ENCODE measurements at places on chromosomes 2 and 18.
A peak's percentile ranks its signal among the peaks of the same experiment; 100 is the strongest.

DNA sequence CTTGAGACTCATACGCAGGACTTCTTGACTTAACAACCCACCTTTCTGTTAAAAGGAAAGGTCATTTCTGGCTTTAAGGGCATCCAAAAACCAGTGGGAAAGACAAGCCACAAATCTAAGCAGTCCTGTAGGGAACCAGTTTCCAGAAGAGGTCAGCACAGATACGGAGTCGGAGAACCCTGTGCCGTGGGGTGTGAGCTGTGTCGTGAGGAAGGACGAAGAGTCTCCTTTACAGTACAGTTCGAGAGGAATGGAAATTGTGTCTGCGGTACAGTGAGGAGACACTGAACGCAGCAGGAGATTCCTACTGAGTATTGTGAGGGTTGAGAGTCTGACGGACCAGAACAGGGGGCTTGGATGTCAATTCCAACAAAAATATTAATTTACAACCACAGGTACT, 17.7 kb downstream of the SLC30A3 start:
- no peak for DNase-seq

DNA sequence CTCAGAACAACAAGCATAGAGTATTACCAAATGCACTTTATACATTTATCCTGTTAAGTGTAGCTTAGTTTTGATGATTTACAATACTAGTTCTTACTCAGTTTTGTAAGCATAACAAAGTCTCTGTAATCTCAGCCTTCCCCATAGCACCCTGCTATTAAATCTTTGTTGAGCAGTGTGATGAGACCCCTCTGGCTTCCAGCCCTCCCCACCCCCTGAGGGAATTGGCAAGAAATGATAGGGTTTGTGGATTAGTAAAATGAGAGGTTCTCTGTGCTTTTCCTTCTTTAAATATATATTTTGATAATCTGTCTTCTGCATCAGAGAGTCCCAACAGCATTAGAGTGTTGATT, 37.2 kb downstream of the ZNF521 start:
- no peak for DNase-seq

DNA sequence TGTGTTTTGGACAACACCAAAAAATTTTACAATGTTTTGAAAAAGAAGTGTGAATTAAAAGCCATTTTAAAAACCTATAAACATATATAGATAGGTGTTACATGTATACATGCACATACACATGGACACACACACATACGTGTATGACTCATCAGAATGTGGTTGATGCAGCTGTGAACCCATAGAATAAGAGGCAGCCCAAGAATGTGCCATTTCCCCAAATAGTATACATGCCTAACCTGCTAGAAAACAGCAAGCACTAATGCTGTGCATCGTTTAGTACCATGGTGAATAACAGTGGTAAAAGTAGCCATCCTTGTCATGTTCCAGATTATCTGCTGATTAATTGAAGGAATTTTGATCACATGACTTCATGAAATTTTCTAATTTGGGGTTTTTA, 149.0 kb downstream of the DSEL start:
- no peak for DNase-seq

DNA sequence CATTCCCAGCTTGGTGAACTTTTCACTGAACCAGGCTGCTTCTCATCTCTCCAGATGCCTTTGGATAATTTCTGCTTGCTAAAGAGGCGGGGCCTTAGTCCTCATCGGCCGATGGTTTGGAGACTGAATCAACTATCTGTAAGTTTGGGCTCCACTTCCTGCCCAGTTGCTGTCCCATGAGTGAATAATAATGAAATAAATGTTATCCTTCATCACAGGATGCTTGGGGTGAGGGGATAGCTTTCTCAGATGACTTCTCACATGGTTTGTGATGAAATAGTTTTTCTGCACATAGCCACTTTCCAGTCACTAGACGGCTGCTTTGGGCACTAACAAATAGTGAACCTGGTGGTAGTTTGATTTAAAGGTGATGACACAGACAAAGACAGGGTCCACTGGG, 376.6 kb upstream of the TRIB2 start:
- no peak for DNase-seq

GRCh38 chr18:6624661-6625311, 104.7 kb upstream of the ARHGAP28 start:
- no peak for DNase-seq

DNA sequence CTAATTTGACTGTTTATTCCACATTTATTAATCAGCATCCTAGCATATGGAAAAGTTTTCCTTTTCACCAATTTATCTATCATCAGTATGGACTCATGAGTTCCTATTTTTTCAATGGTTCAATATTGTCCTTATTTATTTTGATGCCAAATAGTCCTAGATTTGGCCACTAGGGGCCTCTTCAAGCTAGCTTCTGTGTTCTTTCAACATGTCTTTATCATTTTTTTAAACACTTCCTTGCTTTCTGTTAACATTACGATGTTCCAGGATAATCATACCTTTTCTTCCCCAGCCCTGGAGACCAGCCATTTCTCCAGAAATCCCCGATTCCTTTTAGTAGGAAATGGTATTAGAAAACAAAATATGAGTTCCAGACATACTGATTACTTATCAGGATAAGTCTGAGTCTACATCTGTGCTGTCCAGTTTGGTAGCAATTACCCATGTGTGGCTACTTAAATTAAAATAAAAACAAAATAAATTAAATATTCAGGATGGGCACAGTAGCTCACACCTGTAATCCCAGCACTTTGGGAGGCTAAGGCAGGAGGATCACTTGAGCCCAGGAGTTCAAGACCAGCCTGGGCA, 70.6 kb downstream of the RPE start:
- no peak for DNase-seq

DNA sequence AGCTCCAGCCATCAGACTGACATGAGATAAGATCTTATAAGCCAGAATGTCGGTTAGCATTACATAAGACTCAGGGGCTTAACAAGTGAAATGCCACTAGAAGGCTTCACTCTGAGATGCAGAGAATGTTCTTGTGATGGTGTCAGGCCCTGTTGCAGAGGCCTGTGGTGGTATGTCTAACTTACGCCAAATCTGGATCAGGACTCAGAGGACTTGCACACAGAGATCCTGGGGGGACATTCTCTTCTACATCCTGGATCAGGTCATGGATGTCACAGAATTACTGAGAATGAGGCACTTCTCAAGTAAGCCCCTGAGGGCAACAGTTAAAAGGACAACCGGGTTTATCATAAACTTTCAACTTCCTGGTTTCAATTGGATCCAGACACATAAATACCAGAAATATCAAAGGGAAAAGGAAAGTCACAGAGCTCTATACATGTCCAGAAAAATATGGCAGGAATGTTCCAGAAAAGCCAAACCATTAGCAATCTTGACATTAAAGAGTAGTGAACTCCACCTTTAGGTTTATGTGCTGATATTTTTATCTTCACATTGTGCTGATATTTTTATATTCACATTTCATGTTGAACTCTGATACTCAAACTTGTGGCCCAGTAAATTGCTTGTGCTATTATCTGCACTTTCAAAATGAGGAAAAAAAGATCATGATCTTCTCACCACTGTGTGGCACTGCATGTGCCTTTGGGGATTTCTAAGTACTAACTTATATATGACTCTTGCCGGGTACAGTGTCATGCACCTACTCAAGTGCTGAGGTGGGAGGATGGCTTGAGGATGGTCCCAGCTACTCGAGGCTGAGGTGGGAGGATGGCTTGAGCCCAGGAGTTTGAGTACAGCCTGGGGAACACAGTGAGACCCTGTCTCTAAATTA, 137.5 kb upstream of the RNF152 start:
- no peak for DNase-seq

- no peak for DNase-seq
These were observed 231.4 kb downstream of the SEPTIN10 start for GRCh38 chr2:109382226-109382895.

GRCh38 chr2:201057715-201058248, 13.7 kb downstream of the HYCC2 start:
- no peak for DNase-seq

GRCh38 chr2:219576505-219577388, 4.6 kb downstream of the INHA start:
- peak; percentile 33 for DNase-seq

GRCh38 chr18:77039196-77040130, 93.1 kb downstream of the MBP start:
- no peak for DNase-seq

DNA sequence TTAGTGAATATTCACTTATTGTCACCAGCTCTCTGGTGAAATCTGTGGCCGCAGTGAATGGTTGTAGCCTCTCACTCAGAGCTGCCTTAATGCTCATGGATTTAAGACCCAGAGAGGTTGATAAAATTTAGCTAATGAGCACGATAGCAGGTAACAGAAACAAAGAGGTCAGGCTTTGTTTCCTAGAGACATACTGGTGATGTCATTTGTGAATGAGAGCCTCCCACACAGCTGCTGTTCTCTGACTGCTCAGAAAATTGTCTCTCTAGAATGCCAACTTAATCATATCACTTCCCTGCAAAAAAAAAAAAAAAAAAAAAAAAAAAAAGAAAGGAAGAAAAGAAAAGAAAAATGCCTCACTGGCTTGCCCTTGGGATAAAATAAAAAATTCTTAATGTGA, 411.7 kb upstream of the MYT1L start:
- no peak for DNase-seq

- peak; percentile 20 for DNase-seq
These were observed 307.1 kb downstream of the GRB14 start for GRCh38 chr2:164314148-164314547.

- DNase-seq = no peak
These were observed 122.9 kb upstream of the DDX18 start for GRCh38 chr2:117691595-117691994.

DNA sequence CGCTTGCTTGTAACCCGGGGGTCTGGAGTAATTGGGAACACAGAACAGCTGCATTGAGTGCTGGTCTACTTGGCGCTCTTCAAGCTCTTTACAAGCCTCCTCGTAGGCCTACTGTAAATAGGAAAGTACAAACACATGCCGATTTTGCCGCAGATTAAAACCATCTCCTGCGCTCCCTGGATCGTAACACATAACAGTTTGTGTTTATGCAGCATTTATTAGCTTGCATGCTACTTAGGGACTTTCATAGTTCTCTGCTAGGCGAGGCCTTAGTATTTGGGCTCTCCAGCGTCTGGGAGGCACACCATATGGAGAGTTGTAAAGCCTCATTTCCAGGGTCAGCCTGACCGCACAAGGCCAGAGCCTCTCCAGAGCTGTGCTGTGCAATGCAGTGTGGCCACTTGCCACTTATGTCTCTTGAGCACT, 84.0 kb upstream of the HAAO start:
- DNase-seq = no peak

Data from NCI-H1105 (cell line).